ENCODE measurements at places on chromosomes 13 and 19.

GRCh38 chr19:39444598-39445195 lies 685 bp upstream of the SUPT5H start:
- no peak for DNase-seq

- DNase-seq, result no peak
These were observed 83.3 kb downstream of the KCTD15 start for GRCh38 chr19:33879818-33880575.

DNA sequence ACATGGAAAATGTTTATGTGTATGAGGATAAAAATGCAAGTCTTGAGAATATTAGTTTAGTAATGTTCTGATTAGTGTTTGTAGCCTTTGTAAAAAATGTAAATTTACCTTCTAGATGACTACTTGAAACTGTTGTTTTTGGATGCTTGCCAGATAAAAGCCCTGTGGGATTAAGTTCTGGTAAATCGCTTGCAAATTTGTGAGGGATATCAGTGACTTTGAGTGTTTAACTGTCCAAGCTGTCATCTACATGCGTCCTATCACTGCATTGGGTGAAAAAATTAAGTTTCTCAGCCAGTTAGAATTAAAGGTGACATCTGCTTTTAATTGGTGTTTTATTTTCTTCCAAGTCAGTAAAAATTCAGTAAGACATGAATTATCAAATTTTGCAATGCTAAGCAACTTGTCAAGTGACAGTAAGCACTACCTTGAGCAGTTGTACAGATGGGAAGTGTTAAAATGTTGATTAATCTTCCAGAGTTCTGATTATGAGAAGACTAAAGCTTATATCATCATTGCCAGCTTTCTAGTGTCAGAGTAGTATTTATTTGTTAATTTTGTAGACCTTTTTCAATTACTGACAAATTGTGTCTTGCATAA lies 88.0 kb downstream of the PCCA start:
- DNase-seq, result no peak

DNA sequence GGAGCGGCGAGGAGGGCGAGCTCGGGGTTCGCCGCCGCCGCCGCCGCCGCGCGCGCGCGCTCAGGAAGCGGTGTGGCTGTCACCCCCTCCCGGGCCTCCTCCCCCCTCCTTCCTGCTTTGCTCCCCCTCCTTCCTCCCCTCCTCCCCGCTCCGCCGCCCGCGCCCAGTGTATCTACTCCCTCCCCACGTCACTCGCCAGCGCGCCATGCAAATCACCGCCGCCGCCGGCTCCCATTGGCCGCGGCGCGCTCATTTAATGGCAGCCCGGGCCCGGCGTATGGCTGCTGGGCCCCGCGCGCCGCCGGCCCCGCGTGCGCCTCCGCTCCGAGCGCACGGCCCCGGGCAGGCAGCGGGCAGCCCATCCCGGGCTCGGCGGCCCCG lies 335 bp upstream of the SOX1 start:
- DNase-seq, result peak; percentile 42

DNA sequence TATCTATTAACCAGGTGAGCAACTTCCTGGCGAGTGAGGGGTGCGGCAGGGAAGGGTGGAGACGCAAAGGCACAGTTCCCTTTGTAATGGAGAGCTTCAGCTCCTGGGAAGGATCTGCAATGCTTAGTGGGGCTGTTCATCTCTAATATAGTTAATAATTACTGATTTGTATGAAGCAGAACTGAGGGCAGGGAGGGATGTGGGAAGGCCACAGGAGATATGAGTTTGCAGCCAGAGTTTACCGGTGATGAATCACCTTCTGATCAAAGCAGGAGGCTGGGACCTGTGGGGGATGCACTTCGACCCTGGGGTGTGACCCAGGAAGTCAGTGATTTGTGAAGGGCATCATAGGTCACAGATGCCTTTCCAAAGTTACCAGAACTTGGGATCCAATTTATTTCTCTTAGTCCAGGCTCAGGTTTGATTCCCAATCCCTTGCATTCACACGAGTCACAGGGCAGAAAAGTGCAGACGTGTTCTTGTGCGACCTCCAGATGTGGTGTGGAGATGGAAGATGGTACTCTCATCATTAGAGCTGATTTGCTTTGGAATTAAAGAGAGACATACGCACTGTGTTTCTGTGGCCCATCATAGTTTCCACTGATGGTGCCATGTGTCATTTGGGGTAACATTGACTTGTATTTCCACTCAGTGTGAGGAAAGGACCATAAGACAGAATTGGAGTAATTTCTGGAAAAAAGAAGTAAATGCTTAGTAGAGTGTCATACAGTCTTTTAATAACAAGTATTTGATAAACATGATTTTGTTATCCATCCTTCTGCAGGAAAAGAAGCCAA lies 55.0 kb downstream of the LRCH1 start:
- DNase-seq, result no peak

DNA sequence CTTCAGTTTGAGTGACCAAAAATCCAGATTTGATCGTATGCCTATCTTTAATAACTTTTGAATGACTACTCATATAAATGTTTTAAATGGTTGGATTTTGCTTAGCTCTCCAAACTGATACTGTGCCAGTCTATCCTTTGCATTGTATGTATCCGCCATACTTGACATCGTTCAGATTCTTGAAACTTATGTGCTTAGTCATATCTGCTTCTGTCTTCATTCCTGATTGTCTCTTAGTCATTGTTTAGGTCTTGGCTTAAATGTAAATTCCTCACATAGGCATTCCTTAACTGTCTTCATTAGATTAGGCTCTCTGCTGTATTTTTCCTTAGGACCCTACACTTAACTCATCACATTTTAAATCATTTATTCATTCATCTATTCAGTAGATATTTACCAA lies 126.0 kb downstream of the PCCA start:
- no peak for DNase-seq

DNA sequence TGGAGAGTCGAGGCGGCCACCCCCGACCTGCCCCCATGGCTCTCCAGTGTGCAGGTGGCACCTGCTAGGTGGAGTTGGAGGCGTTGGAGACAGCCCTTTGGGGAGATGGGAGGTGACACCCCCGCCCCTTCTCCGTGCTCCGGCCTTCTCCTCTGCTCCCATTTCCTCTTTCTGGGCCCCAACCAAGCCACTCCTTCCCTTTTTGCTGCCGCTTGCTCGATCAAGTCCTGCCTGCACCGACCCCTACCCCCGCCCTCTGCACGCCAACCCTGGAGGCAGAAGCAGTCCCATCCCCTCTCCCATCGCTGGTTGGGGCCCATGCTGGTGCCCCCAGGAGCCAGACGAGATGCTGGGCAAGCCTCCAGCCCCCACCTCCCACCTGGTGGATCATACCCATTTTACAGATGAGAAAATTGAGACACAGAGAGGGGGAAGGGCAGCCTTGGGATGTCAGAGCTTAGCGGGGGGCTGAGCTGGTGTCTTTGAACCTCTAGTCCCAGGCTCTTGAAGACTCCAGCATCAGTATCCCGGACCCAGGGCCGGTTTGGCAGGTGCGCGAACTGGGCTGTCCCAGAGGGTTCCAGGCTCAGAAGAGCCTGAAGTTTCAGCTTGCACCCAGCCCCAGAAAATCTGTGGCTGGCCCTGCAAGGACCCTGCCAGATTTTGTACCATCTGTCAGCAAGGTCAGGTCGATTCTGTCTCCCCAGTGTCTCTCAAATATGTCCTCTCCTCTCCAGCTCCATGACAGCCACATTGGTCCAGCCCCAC lies 10.3 kb downstream of the GNA15 start:
- DNase-seq, result no peak

DNA sequence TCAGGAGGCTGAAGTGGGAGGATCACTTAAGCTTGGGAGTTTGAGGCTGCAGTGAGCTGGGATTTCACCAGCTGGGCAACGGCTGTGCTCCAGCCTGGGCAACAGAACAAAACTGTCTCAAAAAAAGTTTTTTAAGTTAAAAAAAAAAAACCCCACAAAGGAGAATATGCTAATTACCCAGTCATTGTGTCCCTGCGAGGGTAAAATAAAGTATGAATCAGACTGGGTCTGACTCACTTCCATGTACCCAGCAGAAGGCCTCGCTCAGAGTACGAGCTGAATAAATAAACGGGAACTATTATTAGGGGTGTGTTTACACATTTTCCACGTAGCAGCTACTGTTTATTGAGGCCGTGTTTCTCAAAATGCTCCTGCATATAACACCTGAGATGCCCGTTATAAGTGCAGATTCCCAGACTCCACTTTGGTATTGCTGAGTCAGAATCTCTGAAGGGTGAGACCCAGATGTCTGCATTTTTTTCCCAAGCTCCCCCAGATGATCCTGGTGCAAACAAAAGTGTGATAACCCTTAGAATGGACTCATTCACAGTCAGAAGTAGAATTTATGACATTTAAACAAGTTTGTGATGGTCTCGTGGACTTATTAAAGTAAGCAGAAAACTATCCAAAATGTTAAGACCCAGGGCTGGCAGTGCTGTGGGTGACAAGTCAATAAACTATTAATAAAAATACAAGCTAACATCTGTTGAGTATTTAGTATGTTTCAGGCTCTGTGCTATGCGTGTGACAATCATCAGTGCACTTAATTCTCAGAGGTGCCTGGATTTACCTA lies 28.2 kb downstream of the KCNC3 start:
- no peak for DNase-seq

DNA sequence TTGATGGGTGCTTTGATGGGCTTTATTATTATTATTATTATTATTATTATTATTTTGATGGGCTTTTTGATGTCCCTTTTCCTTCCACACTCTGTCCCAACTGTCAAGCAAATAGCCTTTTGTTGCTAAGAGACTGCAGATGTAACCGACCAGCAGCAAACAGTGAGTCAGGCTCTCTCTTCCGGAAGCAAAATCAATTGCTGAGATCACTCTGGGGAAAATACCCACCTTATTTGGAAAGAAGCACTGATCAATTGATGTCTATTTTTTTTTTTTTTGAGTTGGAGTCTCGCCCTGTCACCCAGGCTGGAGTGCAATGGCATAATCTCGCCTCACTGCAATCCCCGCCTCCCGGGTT lies 2.9 kb downstream of the LDLR start:
- no peak for DNase-seq

DNA sequence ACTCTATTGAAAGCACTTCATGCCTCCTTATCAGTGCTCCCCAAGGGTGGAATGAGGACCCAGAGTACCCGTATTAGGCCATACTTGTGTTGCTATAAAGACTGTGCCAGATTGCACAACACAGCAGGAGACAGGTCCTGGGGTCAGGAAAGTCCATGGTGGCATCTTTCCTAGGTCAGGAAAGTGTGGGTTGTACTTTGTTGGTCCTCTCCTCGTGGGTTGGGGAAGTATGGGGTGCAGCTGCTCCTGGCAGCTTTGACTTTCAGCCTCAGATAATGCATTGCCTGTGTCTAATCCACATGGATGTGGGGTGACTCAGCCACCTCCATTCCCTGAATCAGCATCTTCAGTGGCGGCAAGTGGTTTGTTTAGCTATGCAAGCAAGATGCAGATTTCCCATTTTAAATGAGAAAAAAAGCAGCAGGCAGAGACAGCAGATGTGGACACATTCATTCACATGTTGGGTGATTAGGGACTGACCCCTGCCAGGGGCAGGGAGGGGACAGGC lies 8.4 kb upstream of the CYP2B6 start:
- no peak for DNase-seq

GRCh38 chr19:45587873-45588272 lies 3.3 kb upstream of the OPA3 start:
- no peak for DNase-seq

GRCh38 chr19:43625918-43626579 lies 6.6 kb upstream of the ZNF428 start:
- DNase-seq, result no peak

- DNase-seq, result no peak
These were observed 246.3 kb downstream of the LACC1 start for GRCh38 chr13:44125943-44126469.

GRCh38 chr13:95304453-95304852 lies 3.2 kb upstream of the ABCC4 start:
- DNase-seq, result no peak

DNA sequence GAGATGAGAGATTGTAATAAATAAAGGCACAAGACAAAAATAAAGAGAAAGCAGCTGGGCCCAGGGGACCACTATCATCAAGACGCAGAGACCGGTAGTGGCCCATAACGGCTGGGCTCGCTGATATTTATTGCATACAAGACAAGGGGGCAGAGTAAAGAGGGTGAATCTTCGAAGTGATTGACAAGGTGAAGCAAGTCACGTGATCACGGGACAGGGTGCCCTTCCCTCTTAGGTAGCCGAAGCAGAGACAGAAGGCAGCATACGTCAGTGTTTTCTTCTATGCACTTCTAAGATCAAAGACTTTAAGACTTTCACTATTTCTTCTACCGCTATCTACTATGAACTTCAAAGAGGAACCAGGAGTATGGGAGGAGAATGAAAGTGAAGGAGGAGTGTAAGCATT lies 4.6 kb upstream of the PRKCG start:
- DNase-seq, result no peak

GRCh38 chr13:71879129-71879535 lies 12.1 kb upstream of the DACH1 start:
- no peak for DNase-seq

GRCh38 chr13:50682966-50683365 lies 160.5 kb downstream of the DLEU7 start:
- DNase-seq, result no peak

All from activated CD4-positive, alpha-beta T cell treated with anti-CD3 and anti-CD28 coated beads, Interleukin-2, amount 50 U/mL, for 24 hours (primary cell).